ENCODE measurements at places on chromosomes 3 and 15.

- no peak for DNase-seq
Measured at GRCh38 chr15:85763157-85763556, 31.6 kb downstream of the KLHL25 start.

GRCh38 chr3:73804204-73804603 is 179.5 kb upstream of the PDZRN3 start:
- DNase-seq = no peak

GRCh38 chr15:41847206-41847605 is 8.6 kb downstream of the PLA2G4B start:
- DNase-seq = no peak

DNA sequence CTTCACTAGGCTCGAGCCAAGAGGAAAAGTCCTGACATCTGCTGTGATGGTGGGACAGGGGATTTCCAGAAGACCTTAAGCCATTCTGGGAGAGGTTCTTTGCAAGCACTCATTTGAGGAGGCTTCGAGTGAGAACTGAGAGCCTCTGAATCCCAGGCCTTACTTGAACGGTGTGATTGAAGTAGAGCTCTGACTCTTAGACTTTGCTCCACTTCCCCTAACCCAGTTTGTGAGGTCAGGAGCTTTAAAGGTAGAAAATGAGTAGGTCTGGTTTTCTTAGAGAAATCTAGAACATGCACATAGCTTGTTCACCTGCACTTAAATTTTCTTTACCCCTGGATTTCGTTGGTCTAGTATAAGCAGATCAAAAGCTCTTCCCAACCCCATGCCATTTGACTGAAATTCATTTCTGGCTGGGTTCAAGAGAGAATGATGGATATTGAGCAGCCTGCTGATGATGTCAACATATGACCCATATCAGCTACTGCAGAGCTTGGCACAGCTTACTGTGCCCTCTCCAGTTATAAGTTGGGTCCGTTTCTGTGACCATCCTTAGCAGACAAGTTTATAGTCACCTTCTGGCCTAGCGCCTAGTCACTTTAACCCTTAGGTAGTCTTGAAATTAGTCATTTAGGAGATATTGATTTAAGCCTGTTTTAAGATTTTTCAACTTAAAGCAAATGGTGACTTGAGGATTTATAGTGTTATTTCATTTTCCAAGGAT is 229.2 kb upstream of the CHRM5 start:
- no peak for DNase-seq

DNA sequence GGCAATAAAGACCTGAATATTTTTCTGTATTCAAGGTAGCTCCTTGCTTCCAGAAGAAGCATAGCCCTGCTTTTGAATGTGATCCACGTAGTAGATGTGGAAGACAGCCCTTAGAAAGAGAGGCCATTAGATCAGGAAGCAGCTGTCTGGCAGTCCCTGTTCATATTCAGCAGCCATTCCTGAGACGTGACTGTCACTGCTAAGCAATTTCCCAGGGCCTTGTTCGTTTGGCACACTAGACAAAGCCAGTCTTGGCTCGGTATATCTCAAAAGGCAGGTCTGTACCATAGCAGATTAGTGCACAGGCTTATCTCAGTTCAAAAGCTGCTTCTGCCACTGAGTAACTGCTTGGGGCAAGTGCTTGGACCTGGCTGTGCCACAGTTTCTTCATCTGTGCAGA is 287.8 kb upstream of the MCTP2 start:
- no peak for DNase-seq

- DNase-seq = no peak
Measured at GRCh38 chr15:52462806-52463360, 65.8 kb downstream of the MYO5A start.

- DNase-seq = no peak
Measured at GRCh38 chr3:10007126-10007782, 19.0 kb upstream of the FANCD2 start.

GRCh38 chr3:35307296-35307695 is 332.0 kb upstream of the ARPP21 start:
- no peak for DNase-seq

GRCh38 chr3:87077355-87077754 is 86.4 kb upstream of the VGLL3 start:
- no peak for DNase-seq

DNA sequence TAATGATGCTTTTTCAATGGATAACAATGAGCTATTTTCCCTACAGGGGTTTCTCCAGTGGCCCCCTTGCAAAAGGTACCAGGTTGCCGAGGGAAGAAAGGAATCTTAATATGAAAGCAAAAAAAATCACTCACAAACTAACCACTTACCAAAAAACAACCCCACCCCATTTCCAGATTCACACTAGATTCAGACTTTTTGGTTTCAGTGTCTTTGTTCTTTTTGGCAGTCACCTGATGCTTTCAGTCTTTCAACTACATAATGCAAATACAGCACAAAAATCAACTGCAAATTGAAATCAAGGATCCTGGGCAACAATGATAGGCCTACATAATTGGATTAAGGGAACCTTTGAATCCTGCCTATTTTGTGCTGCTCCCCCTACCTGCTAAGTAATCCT is 71.1 kb upstream of the RAP2B start:
- no peak for DNase-seq

DNA sequence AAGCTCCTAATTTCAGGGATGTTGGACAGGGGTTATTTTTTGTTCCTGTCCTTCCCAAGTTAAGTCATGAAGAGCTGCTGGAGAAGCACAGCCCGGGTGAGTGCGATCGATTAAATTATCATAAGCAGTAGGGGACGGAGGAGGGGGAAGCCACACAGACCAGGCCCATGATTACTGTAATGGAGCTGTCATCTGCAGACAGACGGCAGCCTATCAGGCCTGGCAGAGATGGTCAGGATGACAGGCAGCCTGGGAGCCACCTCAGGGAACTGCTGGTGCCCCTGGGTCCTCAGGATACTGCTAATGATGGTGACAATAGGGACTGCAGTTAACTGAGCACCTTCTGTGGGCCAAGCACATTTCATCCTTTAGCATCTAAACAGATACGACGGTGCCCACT is 147.7 kb downstream of the RAB11A start:
- DNase-seq = no peak

DNA sequence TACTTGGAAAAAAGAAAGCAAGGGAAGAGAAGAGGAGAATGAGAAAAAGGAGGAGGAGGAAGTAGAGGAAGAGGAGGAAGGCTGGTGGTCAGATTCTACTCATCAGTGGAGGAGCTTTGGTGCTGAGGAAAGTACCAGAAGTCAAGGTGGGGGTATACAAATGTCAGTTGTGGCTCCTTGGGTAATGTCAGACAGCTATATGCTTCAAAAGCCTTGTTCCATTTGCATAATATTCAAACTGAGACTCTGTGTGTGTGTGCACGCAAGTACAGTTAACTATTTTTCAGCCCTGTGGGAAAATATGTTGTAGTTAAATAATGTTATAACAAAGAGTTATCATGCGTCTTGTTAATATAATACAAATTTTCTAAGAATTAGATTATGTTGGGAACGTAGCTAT is 609.7 kb downstream of the PDCD6IP start:
- no peak for DNase-seq

DNA sequence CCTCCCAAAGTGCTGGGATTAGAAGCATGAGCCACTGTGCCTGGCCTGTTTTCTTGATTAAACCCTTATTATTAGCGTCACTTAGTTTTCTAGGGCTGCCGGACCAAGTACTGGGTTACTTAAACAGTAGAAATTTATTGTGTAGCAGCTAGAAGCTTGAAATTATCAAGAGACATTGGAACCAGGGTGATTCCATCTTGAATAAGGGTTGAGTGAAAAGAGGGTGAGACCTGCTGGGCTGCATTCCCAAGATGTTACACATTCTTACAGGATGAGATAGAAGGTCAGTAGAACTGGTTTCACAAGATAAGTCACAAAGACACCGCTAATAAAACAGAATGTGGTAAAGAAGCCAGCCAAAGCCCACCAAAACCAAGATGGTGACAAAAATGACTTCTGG is 18.6 kb upstream of the FSTL1 start:
- no peak for DNase-seq

GRCh38 chr3:59782664-59783063 is 732.8 kb upstream of the CFAP20DC start:
- no peak for DNase-seq

- DNase-seq = no peak
Measured at GRCh38 chr3:150783920-150784746, 21.2 kb upstream of the SIAH2 start.

GRCh38 chr3:13115576-13115910 is 42.3 kb upstream of the IQSEC1 start:
- no peak for DNase-seq

GRCh38 chr15:93493172-93493571 is 404.2 kb upstream of the RGMA start:
- DNase-seq = no peak

DNA sequence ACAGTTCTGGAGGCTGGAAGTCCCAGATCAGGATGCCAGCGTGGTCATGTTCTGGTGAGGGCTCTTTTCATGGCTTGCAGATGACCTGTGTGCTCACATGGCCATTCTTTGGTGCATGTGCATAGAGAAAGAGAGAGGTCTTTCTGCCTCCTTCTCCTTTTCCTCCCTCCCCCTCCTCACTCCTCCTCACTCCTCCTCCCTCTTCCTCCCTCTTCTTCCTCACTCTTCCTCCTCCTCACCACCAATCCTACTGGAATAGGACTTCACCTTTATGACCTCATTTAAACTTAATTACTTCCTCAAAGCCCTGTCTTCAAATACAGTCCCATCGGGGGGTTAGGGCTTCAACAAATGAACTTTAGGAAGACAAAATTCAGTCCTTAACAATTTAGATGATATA is 23.8 kb downstream of the ZNF654 start:
- no peak for DNase-seq

DNA sequence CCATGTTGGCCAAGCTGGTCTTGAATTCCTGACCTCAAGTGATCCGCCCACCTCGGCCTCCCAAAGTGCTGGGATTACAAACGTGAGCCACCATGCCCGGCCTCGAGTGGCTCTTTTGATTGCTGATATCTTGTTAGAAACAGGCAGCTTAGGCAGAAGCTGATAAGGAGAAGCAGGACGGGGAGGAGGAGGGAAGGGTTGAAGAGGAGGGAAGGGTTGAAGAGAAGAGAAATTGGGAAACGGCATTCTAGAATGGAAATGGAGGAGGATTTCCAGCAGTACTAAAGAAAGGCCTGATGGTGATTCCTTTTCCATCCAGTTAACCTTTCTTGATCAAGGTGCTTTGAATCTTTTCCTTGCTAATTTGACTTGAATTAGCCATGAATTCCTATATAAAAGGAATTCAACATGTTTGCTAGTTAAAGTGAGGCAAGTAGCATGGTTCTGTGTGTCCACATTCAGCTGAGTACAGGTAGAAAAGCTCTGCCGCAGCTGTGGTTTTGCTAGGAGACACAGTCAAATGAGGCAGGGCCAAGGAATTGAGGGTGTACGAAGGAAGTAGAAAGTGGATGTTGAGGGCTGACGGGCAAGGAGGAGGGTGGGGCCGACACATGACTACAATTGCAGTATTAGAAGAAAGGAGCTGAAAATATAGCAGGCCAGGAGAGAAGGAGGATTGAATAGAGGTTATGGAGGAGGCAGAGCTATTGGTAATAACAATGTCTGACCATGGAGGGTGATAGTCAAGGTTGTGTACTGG is 27.2 kb upstream of the ATP1B3 start:
- DNase-seq = no peak

GRCh38 chr3:48693826-48694225 is 8.1 kb upstream of the NCKIPSD start:
- DNase-seq = no peak

GRCh38 chr15:73822998-73823397 is 50.4 kb upstream of the TBC1D21 start:
- no peak for DNase-seq

DNA sequence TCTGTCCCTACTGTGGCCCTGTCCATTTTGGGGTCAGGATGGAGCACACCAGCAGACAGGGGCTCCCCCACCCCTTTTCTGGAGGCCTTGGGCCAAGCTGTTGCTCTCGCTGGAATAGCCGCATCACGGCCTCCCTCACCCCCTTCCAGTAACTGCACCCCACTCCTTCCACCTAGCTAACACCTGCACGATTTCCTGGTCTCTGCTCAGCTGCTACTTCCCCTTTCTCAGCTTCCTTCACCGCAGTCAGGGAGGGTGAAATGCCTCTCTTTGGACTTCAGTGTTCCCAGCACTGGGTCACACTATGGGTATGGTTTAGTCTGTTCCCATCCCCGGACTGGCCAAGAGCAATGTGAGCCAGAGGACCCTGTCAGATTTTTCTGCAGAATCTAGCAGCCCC is 400.2 kb downstream of the MCTP2 start:
- no peak for DNase-seq

GRCh38 chr15:91664224-91664836 is 189.2 kb upstream of the SLCO3A1 start:
- no peak for DNase-seq

- DNase-seq = no peak
Measured at GRCh38 chr3:71801986-71802385, 17.0 kb upstream of the PROK2 start.

DNA sequence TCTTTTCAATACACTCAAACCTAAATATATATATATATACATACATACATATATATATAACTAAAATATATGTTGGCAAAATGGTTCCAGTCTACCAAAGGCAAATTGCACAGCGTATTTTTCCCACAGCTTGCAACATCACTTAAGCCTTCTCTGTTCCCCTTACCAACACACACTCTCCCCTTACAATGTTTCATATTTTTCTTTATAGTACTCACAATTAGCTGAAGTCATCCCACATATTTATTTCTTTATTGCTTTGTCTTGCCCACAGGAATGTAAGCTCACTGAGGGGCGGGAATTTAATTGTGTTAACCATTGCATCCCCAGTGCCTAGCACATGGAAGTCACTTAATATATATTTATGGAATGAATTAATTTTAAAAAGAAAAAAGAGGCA is 288.3 kb downstream of the ULK4 start:
- no peak for DNase-seq

DNA sequence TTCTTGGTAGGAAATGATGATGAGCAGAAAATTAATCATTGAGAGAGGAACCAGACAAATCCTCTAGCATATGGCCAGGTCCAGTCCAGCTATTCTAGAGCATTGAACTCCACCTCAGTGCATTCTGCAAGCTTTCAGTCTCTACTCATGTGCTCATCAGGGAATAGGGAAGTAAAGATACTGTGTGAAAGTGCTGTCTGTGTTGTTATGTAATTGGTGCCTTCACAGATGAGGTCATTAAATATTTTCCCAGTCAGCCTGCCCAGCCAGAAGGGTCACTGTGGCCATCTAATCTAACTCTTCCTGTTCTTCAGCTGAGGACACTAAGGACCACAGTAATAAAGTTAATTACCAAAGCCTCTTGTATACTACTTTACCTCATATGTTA is 28.2 kb downstream of the C3orf62 start:
- no peak for DNase-seq

Measured in NCI-H2029 treated with DMSO at 0.1 percent for 48 hours (cell line).